ENCODE measurements at places on chromosomes 4 and X. TPM values are rescaled to one million over a fixed set of nuclear protein-coding genes. Genes with fewer than 3 reads are reported as not detected.
A peak's percentile ranks its signal among the peaks of the same experiment; 100 is the strongest.

- DNase-seq: no peak
These were observed 959.8 kb downstream of the ADGRL3 start for GRCh38 chr4:62159876-62160275.

DNA sequence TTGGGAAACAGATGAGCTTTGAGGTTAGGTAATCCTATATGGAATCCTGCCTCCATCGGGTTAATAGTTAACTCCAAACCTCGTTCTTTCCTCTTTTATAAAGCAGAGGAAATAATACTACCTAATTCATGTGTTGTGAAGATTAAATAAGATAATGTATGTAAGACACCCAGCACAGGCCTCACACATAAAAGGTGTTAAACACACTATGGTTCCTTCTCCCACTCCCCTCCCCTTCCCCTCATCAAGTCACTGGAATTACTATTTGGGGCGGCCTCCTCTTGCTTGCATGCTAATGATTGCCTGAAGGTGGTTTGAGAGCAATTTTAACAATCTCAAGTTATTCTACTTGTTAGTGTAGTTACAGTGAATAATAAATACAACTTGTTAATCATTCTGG is 404.4 kb upstream of the RASGEF1B start:
- DNase-seq: no peak

- DNase-seq: peak; percentile 54
These were observed 53.3 kb downstream of the JADE1 start for GRCh38 chr4:128862608-128863311.

The MAGEA12 gene
- total RNA-seq: not detected

DNA sequence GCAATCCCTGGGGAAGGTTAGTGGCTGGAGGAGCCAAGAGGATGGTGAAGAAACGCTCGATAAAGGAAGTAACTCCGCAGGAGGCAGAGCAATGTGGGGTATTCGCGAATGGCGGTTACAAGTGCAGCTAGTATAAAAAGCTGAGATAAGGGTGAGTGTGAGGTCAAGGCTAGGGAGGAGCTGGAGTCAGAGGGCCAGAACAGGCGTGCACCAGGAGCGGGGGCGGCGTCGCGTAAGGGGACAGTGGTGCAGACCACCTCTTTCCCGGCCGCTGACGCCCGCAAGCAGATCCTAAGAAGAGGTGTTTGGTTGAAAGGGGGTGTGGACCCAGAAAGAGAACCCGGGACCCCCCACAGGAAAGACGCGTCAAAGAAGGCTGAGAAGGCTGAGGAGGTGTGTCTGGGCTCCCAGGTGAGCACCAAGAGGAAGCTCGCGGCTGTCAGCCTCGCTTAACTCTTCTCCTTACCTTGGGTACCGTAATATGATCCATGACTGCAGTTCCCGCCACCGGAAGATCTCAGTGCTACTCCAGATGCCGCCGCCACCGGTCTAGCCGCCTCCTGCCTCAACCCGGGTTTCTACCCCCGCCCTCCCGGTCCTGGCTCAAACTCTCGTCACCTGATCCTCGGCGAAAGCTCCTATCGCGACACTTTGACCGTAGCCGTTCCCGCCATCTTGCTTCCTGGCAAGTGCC is at the start of gene MTMR8:
MTMR8 (minus strand) TSS at position 579 of the 694 bp plus-strand sequence; CDS start at position 490, 89 bp downstream.
- DNase-seq: peak; percentile 67

The LANCL3 gene
- total RNA-seq: 2.0 TPM
